Ureter (tissue), 1 donor: ENCODE measurements at places on chromosomes 16 and 17. TPM values are rescaled to one million over a fixed set of nuclear protein-coding genes. Genes with fewer than 3 reads are reported as not detected.

The XAF1 gene
- 55.0 TPM for total RNA-seq

The GPR142 gene
- total RNA-seq = 0.52 TPM

The CASKIN1 gene
- total RNA-seq = 0.05 TPM

The DVL2 gene
- total RNA-seq = 38.4 TPM

The MT1M gene
- total RNA-seq = 18.8 TPM

The TMEM208 gene
- 30.9 TPM for total RNA-seq

The DPEP1 gene
- total RNA-seq = 0.75 TPM

The NEUROD2 gene
- total RNA-seq = not detected

The SLC22A31 gene
- 2.5 TPM for total RNA-seq

DNA sequence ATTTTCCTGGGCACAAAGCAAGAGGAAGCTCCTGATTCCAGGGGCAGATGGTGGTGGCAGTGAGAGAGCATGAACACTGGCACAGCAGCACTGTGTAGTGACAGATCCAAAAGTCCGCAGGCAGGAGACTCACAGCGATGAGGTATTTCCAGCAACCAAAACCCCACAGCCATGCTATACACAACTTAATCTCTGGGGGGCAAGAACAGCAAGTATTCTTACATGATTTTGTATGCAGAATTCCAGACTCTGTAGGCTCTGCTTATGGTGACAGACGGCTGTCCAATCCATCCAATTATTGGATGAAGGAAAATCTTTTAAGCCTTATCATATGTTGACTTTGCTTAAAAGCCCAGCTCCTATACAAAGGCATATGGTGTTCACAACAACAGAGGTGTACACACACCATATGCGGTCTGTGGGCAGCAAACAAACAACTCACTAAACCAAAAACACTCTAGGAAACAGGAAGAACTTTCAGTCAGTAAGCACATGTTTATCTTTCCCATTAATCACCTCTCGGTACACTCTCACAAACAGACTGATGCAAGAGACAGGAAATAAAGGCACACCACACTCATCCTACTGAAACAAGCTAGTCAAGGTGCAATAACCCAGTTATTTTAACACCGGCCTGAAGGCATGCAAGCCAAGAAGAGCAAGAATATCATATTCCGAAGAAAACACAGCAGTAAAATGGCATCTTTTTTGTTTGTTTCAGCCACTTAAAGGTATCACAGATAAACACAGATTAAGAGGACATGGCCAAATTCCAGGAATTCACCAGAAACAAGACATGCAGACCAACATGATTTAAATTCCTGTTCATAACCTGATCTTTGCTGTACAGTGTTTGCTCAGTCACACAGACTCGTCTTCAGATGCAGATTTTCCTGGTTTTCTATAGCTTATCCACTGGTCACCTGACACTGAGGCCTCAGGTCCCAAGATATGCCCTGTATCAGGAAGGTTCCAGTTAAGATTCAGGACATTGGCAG, 47.8 kb downstream of the ERN1 start:
- DNase-seq = no peak

DNA sequence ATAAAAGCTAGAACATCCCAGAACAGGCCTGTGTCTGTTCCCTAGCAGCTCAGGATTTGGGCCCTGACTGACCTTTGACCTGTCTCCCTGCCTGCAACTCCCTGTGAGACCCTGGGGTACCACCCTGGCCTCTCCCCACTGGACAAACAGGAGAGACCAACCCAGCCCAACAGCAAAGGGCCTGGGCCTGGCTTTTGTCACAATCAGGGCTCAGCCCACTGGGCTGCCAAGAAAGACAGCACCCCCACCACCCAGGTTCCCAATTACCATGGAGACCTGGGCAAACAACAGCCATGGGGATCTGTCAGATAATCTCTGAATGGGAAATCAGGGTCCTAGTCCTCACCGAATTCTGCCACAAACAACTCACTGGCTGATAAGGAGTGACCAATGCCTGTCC, 11.1 kb downstream of the PLLP start:
- no peak for DNase-seq

GRCh38 chr17:72145962-72146361, 25.1 kb downstream of the SOX9 start:
- no peak for DNase-seq

- no peak for DNase-seq
Measured at GRCh38 chr16:68452176-68452575, 3.9 kb upstream of the SMPD3 start.

DNA sequence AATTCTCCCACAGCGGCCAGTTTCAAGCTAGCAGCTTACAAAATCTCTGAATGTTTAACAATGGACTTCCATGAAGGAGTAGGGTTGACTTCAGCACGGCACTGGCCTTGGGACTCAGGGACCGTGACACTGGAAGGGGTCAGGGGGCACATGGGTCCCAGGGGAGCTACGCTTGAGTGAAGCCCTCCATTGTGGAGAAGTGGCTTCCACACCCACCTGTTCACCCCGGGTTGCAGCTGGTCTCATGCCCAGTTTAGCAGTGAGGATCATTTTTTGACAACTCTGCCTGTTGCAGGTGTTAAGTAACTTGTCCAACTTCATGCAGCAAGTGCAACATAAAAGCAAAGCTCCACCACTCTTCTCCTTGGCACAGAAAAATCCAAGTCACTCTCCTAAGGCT, 510.2 kb downstream of the CDH13 start:
- DNase-seq = no peak

GRCh38 chr16:11620243-11621003, 33.7 kb upstream of the LITAF start:
- DNase-seq = no peak

- DNase-seq = no peak
Measured at GRCh38 chr16:57926041-57926440, 44.9 kb downstream of the CNGB1 start.

DNA sequence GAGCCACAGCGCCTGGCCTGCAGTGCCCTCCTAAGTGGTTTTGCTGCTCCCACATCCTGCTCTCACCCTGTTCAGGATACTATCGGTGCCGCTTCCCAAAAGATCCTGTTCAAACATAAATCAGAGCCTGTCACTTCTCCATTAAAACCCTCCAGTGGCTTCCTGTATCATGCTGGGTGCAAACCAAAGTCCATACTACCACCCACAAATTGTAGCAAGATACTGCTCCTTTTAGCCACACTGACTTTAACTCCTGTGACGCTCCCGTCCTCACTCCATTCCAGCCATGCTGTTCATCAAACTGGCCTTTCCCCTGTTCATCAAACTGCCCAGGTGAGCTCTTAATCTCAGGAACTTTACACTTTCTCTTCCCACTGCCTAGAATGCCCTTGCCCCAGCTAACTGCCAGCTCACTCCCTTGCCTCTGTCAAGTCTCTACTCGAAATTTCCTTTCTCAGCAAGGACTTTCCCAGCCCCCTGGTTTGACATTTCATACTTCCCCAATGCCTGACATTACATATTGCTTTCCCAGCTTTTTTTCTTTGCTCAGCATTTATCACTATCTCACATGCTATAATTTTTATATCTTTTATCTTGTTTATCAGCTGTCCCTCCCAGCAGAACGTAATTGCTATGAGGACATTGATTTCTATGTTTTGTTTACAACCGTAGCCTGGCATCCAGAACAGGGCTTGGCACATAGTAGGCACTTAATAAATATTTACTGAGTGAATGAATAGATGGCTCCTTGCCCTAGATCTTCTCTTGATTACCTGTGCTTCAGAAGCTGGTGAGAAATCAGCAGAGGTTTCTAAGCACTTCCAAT, 44.3 kb upstream of the SMURF2 start:
- DNase-seq = no peak

DNA sequence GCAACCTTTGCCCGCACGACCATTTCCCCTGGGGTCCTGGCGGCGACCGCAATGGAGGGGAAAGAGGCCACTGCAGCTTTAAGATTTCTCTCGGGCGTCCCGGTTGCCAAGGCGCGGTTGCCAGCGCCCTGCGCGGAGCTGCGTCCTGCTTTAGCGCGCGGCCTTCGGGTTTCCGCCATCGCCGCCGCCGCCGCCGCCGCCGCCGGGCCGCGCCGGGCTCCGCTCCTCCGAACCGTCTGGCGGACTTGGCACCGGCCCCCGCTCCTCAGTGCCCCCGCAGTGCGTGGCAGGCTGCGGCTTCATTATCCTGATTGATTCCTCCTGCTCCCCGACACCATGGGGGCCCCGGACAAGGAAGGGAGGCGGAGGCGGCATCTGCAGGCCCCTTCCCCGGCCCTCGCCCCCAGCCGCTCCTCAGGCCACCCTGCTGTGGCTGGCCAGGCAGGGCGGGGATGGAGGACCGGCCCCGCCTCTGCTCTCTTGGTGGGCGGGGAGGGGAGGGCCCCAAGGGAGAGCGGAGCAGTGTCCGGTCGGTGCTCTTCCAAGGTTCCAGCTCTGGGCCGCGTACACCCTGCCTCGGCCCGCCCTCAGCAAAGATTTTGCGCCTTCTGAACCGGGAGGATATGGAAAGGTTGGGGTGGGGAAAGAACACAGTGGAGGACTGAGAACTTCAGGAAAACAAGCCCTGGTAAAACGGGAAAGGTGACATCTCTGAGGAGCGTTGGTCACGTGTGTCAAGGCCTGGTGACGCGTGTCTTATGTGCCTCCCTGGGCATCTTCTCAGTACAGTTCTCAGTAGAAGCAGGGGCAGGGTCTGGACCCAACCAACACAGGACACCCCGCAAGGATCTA, 34.0 kb downstream of the NEUROD2 start:
- peak; percentile 69 for DNase-seq

DNA sequence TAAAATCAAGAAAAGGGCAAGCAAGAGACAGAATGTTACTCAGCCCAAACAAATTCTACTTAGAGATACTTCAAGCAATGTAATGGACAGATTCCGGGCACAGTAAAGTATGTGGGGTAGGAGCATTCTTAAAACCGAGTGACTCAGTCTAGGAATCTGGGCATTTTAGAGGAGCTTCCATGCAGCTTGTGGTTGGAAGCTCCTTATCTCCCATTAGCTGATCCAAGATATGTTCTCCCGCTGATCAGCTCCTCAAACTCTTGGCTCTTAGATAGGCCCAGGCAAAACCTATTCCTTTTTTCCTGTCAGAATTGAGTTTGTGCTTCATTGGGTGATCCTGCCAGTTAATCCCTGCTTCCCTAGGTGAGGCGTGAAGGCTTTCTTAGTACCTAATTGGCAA, 303.3 kb downstream of the CEP112 start:
- no peak for DNase-seq

DNA sequence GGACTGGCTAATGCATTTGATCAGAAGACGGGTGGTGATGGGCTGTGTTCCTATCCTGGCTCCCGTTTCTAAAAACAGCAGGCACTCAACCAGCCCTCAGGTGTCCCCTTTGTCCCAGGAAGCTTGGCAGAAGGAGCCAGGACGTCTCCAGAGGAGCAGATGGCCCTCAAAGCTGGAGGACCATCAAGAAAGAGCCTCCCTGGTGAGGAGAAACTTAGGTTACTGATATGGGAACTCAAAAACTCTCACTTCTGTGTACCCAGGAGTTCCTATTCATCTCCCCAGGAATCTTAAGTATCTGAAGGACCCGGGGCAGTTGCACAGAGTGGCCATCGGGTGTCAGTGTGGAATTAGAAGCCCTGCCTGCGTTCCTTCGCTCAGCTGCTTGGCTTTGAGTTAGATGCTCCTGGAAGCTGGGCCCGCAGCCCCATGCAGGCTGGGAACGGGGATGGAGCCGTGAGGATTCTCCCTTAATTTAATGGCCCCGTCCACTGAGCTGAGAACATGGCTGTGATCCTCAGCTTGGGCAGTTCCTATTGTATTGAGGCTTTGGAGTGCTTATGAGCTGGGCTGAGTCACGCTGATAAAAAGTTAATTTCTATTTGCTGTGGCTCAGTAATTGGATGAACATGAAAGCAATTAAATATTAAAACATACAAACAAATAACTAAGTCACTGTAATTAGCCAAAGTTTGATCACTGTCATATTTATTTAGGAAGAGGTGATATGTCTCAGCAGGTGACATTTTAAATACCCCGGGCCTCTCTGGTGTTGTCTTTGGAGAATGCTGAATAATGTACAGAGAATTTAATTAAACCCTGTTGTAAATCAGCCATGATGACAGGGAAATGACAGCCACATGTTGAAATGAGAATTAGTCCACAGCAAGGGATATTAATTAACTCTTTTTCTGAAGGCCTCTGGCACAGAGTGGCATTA, 402.1 kb downstream of the SEC14L1 start:
- peak; percentile 87 for DNase-seq

- DNase-seq = no peak
Measured at GRCh38 chr17:50122945-50123344, 7.0 kb downstream of the SAMD14 start.

DNA sequence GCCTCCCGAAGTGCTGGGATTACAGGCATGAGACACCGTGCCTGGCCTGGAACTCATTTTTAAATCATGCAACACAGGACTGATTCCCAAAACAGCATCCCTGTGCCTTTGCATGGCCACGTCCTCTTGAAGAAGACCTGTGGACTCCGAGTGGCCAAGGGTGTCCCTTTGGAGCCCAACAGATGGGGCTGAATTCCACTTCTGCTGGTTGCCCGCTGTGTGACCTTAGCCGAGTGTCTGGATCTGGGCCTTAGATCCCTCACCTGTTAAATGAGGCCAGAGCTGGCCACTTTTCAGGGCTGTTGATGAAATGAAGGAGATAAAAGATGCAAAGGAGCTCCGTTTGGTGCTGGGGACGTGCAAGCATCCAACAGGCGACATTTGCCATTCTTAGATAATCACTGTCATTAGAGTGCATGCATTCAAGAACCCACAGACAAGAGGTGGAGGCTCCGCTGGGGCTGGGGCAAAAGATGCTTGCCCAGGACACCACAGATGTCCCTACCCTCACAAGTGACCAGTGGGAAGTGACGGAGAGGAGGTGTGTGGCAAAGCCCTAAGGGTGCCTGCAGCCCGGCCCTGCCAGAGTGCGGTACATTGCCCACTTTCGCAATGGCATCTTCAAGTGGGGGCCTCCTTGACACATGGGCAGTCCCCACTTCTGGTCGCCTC, 354.1 kb upstream of the TNRC6C start:
- no peak for DNase-seq

- no peak for DNase-seq
Measured at GRCh38 chr17:42094375-42095069, 3.8 kb downstream of the ZNF385C start.

DNA sequence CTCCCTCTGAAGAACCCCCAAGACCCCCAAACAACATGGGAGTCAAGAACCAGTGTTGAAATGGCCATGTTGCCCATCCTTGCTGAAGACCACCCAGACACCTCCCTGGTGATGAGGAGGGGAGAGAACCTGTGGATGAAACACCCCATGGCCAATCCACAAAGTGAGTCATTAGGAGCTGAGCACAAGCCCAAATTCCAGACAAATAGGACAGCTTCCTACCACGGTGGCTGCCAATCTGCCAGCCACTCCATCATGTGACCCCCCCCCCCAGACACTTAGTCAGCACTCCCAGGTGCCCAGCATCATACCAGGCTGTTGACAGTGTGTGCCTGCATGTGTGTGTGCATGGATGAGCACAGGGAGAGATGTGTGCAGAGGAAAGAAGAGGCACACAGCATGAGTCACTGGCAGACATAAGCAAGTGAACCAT, 26.4 kb upstream of the RPL38 start:
- DNase-seq = no peak

- peak; percentile 62 for DNase-seq
Measured at GRCh38 chr16:57618296-57619132, 9.9 kb upstream of the ADGRG1 start.

DNA sequence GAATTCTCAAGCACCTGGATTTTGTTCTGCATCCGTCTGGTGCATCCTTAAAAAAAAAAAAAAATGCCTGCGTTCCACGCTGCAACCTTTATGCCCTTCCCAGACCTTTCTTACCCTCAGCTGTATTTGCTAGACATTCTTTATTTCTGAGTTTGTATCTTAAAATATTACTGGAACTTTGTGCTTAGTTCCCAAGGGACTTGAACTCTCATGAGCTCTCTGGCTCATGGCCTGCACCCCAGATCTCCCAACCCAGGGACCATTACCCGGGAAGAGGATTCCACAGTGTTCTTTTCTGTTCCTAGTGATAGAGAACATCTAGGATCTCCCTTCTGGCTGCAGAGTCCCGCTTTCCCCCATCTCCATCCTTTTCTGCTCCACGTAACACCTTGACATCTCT, 28.9 kb upstream of the CLEC18A start:
- no peak for DNase-seq
